Spinal cord (tissue), 10 donors: ENCODE measurements at places on chromosomes 3 and 15. TPM values are rescaled to one million over a fixed set of nuclear protein-coding genes. Genes with fewer than 3 reads are reported as not detected.
A peak's percentile ranks its signal among the peaks of the same experiment; 100 is the strongest.

KY gene
- total RNA-seq: 2.5 TPM

ZNF385D gene
- 32.1 TPM for total RNA-seq

GPR15 gene
- total RNA-seq: not detected

CACNA2D2 gene
- total RNA-seq: 27.0 TPM

FAM107A gene
- total RNA-seq: 15.2 TPM

NRG4 gene
- 8.2 TPM for total RNA-seq

SLC27A2 gene
- 3.8 TPM for total RNA-seq

DNA sequence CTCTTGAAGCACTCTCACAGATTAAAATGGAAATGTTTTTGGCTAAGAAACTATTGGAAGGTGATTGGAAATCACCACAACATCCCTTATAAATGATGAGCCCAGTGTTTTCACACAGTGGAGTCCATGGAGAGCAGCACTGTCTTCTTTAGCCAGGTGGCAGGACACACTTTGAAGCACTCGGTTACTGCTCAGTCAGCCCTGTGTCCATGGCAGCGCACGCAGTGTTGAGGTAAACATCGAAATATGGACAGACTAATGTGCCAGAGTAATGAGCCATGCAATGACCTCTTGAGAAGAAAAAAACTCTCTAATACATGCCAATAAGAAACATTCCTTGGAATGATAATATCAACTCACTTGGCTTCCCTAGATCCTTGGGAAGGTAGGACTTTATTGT is 66.6 kb downstream of the TGFBR2 start:
- DNase-seq: no peak

- no peak for DNase-seq
These were observed 343.9 kb upstream of the THRB start for GRCh38 chr3:24838533-24838932.

DNA sequence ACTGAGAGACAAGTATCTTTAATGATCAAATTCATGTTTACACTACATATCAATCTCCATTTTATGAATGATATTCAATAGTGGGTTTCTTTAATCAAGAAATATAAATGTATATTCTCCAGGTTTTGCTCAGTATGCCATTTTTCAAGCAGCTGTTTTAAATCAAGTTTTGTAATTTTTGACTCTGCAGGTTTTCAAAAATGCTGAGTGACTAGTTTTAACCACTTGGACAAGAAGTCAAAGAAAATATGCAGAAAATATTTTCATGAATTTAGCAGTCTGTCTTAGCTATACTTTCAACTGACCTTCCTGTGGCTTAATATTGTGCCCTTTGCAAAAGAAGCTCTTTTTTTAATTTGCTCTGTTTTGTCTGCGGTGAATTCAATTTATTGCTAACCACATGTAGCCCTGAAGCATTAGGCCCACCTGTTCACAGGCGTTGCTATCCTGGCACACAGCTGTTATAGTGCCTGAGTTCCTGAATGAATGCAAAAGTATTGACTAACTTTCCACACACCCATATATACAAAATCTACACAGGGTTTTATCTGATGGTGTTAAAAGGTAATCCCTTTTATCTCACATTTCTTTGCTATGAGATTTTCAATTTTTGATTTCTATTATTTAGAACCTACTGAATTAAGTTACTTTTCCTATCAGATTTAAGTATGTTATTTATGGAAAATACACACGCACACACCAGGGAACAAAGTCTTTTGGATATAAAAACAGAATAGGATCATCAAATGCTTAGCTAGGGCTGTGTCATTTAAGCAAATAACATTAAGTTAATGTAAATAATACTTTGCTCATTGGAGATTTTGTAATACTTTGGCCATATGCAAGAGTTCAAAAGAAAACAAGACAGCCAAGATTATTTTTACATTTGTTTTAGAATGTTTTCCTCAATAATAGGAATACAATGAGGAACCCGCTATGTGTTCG is 1166.1 kb upstream of the GBE1 start:
- no peak for DNase-seq

DNA sequence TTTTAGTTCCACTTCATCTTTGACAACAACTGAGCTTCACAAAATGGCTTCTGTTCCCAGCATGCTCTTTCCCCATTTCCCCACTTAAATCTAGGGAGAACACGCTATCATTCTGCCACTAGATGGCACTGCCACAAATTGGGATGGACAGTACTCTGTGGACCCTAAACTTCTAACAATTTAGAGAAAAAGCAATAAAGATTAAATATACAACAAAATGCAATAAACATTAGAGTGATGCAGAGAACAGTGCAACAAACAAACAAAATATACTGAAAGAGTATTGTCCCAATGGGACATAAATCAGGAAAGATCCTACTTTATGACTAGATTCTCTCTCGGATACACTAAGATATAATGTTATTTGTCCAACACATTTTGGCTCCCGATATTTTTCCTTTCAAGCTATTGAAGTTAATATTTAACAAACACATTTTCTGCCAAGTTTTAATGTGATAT is 169.7 kb upstream of the TMCO5A start:
- peak; percentile 49 for DNase-seq

DNA sequence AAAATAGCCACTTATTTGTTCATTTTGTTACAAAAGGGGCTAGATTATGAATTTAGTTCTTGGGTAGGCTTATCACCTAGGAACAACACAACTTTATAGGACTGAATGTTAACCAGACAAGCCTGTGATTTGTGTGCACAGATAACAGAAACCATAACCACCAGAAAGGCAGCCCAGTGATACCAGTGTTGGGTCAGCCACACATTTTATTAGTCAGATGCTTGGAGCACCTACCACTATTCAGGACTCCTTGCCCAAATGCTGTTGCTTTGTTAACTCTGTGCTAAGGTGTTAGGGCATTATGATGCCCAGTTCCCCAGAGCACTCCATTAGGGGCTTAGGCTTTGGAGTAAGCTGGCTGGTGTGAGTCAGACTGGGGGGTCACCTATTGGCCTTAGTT is 22.5 kb downstream of the PLCL2 start:
- DNase-seq: no peak

GRCh38 chr15:100959066-100960050 is 40.2 kb downstream of the LRRK1 start:
- DNase-seq: no peak

DNA sequence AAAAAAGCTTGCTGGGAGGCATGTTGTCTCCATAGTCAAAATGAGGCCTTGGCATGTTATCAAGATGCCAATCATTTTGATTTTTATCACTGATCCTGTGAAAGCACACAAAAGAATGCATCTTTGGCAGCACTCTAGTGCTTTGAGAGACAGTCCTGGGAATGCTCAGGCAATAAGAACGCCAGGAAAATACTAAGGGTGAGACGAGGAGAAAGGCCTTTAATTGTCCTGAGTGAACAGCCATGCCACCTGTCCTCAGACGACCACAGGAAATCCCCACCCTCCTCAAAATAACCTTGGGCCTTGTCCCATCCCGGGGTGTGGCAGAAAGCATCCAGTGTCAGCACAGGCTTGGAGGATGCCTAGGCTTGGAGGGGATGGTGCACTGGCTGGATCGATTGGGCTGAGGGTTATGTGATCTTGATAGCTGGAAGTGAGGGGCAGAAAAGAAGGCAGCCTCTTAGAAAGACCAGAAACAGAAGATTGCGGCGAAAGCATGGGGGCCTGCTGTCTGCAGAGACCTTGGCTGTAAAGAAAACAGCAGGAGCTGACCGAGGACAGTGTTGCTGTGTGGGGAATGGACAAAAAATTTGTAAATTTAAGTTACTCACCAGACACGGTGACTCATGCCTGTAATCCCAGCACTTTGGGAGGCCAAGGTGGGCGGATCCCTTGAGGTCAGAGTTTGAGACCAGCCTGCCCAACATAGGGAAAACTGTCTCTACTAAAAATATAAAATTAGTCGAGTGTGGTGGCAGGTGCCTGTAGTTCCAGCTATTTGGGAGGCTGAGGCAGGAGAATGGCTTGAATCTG is 7.3 kb downstream of the TMEM158 start:
- DNase-seq: no peak

GRCh38 chr3:122076491-122077292 is 21.5 kb downstream of the CD86 start:
- no peak for DNase-seq

DNA sequence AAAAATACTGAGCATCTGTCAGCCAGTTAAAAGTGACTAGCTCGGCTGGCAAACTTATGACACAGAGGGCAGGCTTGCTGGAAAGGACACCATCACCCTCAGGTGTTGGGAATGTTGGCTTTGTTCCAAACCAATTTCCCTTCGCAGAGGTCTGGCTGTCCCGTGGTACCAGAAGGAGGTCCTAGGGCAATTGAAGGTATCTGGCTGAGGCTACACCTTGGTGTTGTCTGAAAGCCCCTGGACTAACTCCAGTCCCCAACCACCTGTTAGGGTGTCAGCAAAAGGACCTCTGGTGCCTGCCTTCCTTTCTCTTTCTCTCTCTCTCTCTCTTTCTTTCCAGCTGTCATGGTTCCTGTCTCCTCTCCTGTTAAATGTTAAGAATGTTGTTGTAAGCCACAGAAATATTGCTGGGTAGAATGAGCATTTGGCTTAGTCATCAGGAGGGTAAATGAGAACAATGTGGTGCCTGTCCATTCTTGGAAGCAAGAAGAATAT is 12.5 kb downstream of the PRR20G start:
- DNase-seq: no peak

GRCh38 chr15:33678602-33679001 is 289.7 kb upstream of the CHRM5 start:
- DNase-seq: no peak

- DNase-seq: no peak
These were observed 17.3 kb downstream of the FAIM start for GRCh38 chr3:138625707-138626365.

DNA sequence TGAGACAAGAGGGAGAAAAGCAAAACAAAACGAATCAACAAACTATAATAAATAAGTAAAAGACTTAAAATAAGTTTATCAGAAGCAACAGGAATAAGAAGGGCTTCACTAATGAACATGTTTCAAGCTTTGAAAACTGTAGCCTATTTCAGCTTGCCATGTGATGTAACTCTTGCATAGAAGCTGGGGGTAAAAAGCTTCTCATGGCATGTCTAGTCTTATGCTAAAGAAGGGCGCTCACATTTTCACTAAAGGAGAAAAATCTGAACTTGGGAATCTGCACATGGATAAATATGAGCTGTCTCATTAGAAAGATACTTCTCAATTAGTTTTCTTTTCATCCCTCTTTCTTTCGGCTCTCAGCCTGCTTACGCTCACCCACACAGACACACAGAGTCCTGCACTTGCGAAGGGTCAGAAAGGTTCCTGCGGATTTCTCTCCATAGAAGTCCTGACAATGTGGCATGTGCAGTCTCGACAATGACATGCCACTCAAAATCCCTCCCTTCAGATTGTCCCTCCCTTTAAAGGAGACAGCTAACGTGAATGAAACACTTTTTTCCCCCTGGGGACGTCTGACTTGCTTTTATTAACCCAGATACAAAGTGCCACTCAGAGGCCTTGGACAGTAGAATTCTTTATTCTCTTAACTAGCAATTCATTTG is 568.9 kb upstream of the NR2F2 start:
- no peak for DNase-seq

DNA sequence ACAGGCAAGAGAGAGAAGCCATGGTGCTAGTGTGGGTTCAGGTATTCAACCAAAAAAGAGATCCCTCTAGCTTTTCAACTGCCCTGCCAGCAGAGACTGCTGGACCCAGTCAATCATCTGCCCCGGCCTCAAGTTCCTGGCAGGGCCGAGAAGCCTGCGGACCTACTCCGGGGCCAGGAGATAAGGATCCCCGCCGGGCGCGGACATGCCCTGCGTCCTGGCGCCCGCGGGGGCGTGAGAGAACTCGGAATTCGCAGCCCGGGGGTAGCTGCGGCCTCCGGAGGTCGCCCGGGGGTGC is 821 bp upstream of the MAGI1 start:
- no peak for DNase-seq

- DNase-seq: no peak
These were observed 58.1 kb upstream of the USP3 start for GRCh38 chr15:63446255-63446654.

- no peak for DNase-seq
These were observed 33.7 kb downstream of the UQCC5 start for GRCh38 chr3:52570076-52570475.

DNA sequence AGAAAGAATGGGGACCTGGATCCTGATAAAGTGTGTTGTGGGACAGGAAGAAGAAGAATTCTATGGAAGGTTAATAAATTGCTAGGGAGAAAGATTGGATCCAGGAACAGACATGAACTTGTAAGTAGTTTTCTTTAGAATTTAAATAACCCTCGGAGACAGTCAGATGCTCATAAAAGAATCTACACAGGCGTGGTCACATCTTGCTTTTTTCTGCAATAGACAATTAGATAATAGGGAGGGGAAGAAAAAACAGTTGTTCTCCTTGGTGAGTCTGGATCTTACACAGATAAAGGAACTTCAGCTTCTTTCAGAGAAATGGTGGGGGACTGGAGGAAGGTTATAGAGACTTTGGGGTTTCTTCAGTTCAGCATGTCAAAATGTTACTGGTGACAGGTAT is 232.6 kb downstream of the ALCAM start:
- no peak for DNase-seq

- DNase-seq: no peak
These were observed 104.3 kb upstream of the ABHD17C start for GRCh38 chr15:80590761-80591355.

DNA sequence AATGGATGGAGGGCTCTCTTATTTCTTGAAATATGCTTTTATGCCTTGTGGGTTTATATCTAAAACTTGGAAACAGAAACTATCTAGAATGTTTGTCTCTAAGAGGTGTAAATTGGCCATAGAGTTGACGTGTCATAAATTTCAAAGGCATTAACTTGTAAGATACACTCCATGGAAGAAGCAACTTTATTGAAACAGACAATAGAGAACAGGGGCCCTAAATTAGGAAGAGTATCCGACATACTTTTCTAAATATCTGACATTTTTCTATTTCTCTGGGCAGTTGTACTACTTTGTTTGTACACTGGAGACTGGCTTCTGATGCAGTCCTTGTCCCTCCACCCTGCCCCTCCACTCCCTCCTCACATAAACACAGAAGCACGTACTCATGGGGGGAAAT is 50.0 kb downstream of the MEIS2 start:
- no peak for DNase-seq

DNA sequence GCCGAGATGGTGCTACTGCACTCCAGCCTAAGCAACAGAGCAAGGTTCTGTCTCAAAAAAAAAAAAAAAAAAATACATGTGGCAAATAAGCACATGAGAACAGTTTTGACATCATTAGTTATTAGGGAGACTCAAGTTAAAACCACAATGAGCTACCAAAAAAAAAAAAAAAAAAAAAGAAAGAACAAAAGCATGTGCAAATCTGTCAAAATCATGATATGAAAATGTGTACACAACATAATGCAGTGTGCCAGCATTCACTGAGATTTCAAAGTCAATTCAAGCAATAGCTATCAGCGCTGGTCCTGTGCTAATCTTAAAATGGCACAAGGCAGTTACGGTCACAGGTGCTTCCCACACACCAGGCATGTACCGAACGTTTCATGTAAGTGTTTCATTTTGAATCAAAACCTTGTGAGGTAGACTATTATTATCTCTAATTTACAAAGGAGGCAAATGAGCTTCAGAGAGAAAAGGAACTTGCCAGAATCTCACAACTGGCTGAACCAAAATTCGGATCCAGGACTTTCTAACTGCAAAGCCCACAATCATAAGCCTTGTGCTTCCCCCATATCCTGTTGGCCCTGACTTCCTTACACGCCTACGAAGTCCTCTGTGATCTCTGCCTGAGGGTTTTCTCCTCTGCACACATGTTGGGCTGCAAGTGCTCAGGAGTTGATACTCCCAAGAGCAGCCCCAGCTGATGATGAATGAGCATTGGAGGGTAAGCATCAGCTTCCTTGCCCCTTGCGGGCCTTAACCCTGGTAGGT is 200.1 kb upstream of the PROK2 start:
- no peak for DNase-seq
